ENCODE measurements at places on chromosomes 3 and 15.

DNA sequence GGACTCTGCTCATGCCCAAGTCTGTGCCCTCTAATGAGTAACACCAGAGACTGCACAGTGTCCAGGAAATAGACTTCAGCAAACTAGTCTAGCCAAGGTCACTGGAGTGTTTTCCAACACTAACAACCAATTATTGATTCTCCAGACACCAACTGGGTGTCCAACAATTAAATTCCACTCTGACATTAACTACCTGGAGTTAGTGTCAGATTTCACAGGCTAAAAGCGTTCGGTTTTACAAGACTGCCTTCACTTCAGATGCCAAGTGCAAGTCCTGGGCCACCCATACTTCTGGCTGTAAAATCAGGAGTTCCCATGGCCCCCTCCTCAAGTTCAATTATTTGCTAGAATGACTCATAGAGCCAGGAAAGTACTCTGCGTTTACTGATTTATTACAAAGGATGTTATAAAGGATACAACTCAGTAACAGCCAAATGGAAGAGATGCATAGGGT, 20.8 kb upstream of the CFAP161 start:
- no peak for DNase-seq

GRCh38 chr15:52233405-52233804, 42.2 kb upstream of the GNB5 start:
- no peak for DNase-seq

- no peak for DNase-seq
Observed at GRCh38 chr3:164604687-164605086, 473.6 kb downstream of the SI start.

DNA sequence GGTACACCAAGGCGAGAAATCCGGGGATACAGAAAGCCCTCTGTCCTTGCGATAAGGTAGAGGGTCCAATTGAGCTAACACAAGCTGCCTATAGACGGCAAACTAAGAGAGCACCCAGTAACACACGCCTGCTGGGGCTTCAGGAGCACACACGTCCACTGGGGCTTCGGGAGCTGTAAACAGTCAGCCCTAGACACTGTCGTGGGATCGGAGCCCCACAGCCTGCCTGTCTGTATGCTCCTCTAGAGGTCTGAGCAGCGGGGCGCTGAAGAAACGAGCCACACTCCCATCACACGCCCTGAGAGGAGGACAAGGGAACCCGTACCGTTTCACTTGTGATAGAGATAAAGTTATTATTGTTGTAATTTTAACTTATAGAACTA, 486 bp downstream of the SAMMSON start:
- DNase-seq, result no peak

DNA sequence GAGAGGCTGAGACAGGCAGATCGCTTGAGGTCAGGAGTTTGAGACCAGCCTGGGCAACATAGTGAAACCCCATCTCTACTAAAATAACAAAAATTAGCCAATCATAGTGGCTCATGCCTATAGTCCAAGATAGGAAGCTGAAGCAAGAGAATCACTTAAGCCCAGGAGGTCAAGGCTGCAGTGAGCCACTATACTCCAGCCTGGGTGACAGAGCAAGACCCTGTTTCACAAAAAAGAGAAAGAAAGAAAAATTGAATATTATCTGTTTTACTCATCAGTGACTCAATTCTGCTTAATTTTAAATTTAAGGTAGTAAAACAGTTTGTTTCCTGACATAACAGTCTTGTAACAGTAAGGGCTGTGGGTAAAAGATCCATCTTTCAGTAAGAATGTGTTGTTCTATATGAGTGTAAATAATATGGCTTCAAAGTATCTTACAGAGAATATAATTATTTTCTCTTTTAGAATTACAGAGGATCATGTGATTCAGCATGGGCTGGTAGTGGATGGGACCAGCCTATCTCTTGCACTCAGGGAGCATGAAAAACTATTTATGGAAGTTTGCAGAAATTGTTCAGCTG, 85.8 kb downstream of the ATP11B start:
- no peak for DNase-seq

- DNase-seq, result no peak
Observed at GRCh38 chr3:99648101-99648500, 9.7 kb downstream of the COL8A1 start.

- no peak for DNase-seq
Observed at GRCh38 chr3:37551857-37552256, 309.8 kb upstream of the CTDSPL start.

- no peak for DNase-seq
Observed at GRCh38 chr15:31811641-31812040, 218.7 kb upstream of the CHRNA7 start.

- no peak for DNase-seq
Observed at GRCh38 chr3:99633887-99634558, 4.4 kb upstream of the COL8A1 start.

DNA sequence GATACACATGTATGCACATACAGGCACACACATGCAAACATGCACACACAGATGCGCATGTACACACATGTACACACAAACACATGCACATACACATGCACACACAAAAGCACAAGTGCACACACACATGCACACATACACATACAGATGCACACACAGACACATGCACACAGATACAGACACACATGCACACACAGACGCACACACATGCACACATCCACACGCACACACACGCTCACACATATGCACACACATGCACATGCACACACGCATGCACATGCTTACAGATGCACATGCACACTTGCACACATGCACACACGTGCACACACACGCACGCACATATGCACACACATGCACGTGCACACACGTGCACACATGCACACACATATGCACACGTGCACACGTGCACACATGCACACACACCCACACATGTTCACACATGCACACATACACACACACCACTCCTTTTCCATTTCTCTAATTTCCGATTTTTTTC, 283.8 kb upstream of the FRG2C start:
- no peak for DNase-seq

DNA sequence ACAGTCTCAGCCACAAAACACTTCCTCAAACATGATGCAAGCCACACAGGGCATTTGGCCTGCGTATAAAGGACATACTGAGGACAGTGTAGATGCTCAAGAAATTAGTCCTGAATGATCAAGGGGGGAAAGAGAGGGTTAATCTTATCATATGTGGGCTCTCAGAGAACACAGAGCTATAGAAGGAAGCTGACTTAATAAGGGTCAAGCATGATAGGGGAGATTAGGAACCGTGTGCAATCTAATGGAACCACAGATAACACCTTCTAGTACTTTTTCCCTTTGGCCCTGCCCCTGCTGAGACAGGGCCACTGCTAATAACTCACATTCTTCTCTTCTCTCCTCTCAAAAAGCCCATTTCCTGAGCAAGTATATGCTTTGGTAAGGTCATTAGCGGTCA, 114.1 kb upstream of the ADAMTS9 start:
- no peak for DNase-seq

DNA sequence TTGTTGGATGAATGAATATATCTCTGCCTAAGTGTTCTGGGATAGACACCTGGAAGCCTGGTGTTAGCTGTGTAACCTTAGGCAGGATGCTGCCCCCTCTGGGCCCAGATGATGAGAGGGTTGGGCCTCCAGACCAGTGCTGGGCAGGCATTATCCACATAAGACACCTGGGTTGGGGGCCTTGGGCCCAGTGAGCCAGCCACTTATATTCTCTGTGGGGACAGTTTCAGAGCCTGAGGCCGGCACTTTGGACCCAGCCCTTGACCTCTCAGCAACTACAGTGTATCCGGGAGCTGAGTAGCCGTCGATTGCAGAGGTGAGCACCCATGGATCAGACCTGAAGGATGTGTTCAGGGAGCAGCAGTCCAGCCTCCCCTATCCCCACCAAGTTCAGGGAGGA, 2.2 kb downstream of the HEMK1 start:
- no peak for DNase-seq
